ENCODE measurements at places on chromosomes 6 and 20.

- H3K27ac ChIP-seq = no peak overlapping the region
- no peak overlapping the region for H3K4me3 ChIP-seq
- H3K36me3 ChIP-seq = no peaks in the 10 kb centered on the region
- H3K4me1 ChIP-seq = peaks cover 11% of the 10 kb centered on the region
These were observed 17.1 kb downstream of the VPS52 start for GRCh38 chr6:33254591-33254990.

DNA sequence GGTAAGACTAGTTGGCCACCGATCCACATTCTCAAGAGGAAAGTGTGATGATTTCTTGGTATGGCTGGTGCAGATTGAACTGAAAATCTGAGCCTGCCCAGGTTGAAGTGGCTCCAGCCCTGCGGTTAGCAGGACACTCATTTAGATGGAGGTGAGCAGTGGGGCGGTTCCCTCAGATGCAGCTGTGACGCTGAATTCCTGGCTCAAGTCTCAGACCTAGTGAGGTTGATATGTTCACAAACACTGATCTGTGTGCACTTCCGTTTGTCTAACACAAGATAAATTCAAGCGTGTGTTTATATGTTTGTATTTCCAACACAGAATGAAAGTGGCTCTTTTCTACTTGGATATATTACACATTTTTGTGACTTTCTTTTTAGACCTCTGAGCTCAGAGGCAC lies 83.4 kb upstream of the FRMD1 start:
- no peaks in the 10 kb centered on the region for H3K4me1 ChIP-seq
- DNase-seq = no peak
- H3K27ac ChIP-seq = no peak overlapping the region

DNA sequence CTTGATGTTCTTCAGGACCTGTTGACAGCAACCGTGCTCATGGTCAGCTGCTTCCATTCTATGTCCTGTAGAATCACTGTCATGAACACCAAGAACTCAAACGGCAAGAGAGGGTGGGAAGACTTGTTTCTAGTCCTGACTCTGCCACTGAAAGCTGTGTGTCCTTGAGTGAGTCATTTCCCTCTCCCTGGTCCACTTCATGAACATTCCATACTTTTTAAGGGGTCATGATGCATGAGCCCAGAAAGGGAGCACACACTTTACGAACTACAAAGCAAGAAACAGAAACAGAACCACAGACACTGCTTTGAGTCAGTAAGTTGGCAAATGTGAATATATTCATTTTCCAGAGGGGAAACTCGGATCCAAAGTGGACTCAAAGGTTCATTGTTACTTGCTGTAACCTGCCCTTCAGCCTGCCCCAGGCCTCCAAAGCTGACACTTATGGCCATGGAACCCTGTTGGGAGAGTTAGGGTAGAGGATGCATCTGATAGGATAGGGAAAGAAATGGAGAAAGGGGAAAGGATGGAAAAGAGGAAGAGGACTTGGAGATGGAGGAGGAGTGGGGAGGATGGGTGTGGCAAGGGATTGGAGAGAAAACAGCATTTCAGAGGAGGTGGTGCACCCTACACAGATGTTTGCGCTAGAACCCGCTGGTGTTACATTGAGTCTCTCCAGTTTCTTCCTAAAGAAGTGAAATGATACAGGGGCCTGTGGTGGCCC lies 129.8 kb downstream of the FOXO3 start:
- H3K4me1 ChIP-seq = peaks cover 24% of the 10 kb centered on the region
- no peaks in the 10 kb centered on the region for H3K27me3 ChIP-seq
- H3K36me3 ChIP-seq = no peaks in the 10 kb centered on the region
- no peak for DNase-seq
- H3K4me3 ChIP-seq = no peak overlapping the region

DNA sequence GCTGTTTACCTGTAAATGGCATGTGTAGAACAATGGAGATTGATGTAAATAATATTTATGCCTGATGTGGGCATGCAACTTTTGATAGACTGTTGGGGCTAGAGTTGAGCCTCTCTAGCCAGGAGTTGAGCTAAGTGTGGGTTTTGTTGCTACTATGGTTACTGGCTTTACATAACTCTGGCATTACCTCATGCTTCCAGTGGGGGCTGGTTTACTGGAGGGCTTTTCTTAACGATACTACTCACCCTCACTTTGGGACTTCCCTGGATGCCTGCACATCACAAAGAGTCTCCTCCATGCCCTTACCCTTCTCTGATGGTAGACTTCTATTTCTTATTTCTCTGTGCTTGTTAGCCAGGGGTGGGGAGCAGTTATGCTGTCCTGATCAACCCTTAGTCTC lies 524.6 kb upstream of the CDH4 start:
- no peaks in the 10 kb centered on the region for H3K27me3 ChIP-seq
- no peak for DNase-seq
- H3K27ac ChIP-seq = no peak overlapping the region
- no peaks in the 10 kb centered on the region for H3K4me1 ChIP-seq
- H3K4me3 ChIP-seq = no peak overlapping the region
- H3K36me3 ChIP-seq = no peaks in the 10 kb centered on the region

- peaks cover 4% of the 10 kb centered on the region for H3K36me3 ChIP-seq
- H3K27me3 ChIP-seq = no peaks in the 10 kb centered on the region
- peak; percentile 93 for DNase-seq
- peaks cover 70% of the 10 kb centered on the region for H3K4me1 ChIP-seq
- peak overlapping the region; percentile 78 for H3K4me3 ChIP-seq
- H3K27ac ChIP-seq = peak overlapping the region; percentile 99
These were observed 1.0 kb upstream of the DDAH2 start for GRCh38 chr6:31729979-31730630.

DNA sequence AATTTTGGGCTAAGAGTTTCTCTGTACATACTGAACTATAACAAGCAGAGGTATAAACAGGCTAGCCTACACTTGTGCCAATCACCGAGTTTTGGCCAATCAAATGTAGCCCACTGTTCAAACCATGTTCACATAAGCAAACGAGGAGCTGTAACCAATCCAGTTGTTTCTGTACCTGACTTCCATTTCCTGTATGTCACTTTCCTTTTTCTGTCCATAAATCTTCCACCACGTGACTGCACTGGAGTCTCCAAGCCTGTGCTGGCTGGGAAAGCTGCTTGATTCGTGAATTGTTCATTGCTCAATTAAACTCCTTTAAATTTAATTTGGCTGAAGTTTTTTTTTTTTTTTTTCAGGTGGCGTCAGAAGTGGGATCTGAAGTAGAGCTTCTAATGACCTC lies 332.9 kb downstream of the RNF144B start:
- H3K27me3 ChIP-seq = no peaks in the 10 kb centered on the region
- H3K4me1 ChIP-seq = no peaks in the 10 kb centered on the region
- no peak overlapping the region for H3K27ac ChIP-seq
- H3K4me3 ChIP-seq = no peak overlapping the region
- H3K36me3 ChIP-seq = no peaks in the 10 kb centered on the region

GRCh38 chr6:36327919-36328236 lies 8.8 kb downstream of the BNIP5 start:
- H3K36me3 ChIP-seq = no peaks in the 10 kb centered on the region
- no peak overlapping the region for H3K27ac ChIP-seq
- no peaks in the 10 kb centered on the region for H3K27me3 ChIP-seq

DNA sequence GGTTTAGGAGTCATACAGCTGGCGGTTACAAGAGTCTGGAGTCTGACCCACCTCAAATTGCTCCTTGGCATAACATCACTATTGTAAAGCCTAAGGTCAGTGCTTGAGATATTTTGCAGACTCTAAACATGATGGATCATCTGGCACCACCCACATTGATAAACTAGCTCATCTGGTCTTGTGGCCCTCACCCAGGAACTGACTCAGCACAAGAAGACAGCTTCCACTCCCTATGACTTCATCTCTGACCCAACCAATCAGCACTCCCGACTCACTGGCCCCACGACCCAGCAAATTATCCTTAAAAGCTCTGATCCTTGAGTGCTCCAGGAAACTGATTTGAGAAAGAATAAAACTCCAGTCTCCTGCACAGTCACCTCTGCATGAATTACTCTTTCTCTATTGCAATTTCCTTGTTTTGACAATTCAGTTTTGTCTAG lies 115.9 kb downstream of the CD24 start:
- H3K4me1 ChIP-seq = no peaks in the 10 kb centered on the region
- DNase-seq = no peak
- no peak overlapping the region for H3K27ac ChIP-seq
- H3K4me3 ChIP-seq = no peak overlapping the region
- H3K36me3 ChIP-seq = no peaks in the 10 kb centered on the region

GRCh38 chr6:148269386-148269785 lies 73.3 kb upstream of the SASH1 start:
- no peaks in the 10 kb centered on the region for H3K36me3 ChIP-seq
- H3K4me3 ChIP-seq = no peak overlapping the region
- H3K27ac ChIP-seq = no peak overlapping the region
- H3K4me1 ChIP-seq = no peaks in the 10 kb centered on the region
- no peak for DNase-seq
- no peaks in the 10 kb centered on the region for H3K27me3 ChIP-seq

GRCh38 chr6:110703010-110703905 lies 112.0 kb downstream of the CDK19 start:
- no peaks in the 10 kb centered on the region for H3K27me3 ChIP-seq
- no peaks in the 10 kb centered on the region for H3K4me1 ChIP-seq
- no peak overlapping the region for H3K27ac ChIP-seq
- H3K4me3 ChIP-seq = no peak overlapping the region

- H3K36me3 ChIP-seq = no peaks in the 10 kb centered on the region
- no peak overlapping the region for H3K4me3 ChIP-seq
- H3K27me3 ChIP-seq = no peaks in the 10 kb centered on the region
- no peak overlapping the region for H3K27ac ChIP-seq
- DNase-seq = no peak
These were observed 23.3 kb downstream of the MAP7 start for GRCh38 chr6:136526937-136527336.

DNA sequence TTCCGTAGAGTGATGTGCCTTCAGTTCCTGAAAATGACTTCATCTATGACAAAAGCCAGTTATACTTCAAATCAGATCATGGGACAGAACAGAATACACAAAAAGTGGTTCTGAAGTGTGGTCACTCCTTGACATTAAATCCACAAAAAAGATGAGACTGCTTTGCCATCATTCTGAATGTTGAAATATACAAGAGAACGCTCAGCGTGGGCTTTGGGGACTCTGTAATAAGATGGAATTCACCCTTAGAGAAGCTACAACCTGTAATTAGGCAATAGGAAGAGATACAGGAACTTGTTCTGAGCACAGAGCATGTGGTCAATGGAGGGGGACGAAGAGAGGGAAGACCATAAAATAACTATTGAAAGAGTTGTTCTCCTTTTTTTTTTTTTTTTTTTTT lies 184.3 kb downstream of the CARMIL1 start:
- H3K27ac ChIP-seq = no peak overlapping the region
- no peaks in the 10 kb centered on the region for H3K36me3 ChIP-seq
- H3K27me3 ChIP-seq = no peaks in the 10 kb centered on the region
- H3K4me1 ChIP-seq = no peaks in the 10 kb centered on the region
- H3K4me3 ChIP-seq = no peak overlapping the region

- H3K27ac ChIP-seq = no peak overlapping the region
- no peak for DNase-seq
- H3K36me3 ChIP-seq = no peaks in the 10 kb centered on the region
- H3K4me3 ChIP-seq = no peak overlapping the region
- no peaks in the 10 kb centered on the region for H3K27me3 ChIP-seq
- H3K4me1 ChIP-seq = no peaks in the 10 kb centered on the region
These were observed 152.3 kb downstream of the EDN1 start for GRCh38 chr6:12442455-12442854.

DNA sequence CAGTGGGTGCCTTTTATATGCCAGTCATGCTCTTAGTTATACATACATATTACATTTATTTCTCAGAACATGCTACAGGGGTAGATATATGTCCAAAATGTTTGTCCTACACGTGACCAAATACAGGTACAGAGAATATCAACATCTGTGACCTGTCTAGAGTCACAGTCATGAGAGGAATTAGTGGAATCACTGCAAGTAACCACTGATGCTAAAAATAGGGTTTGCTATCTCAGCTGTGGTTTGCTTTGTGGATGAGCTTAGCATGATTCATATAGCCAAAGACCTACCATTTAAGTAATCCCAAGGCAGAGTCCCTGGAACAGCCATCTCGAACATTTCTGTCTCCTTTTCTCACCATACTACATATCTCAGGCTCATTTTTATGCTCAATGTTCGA lies 32.3 kb downstream of the GSTA3 start:
- DNase-seq = no peak
- H3K4me3 ChIP-seq = no peak overlapping the region
- H3K36me3 ChIP-seq = no peaks in the 10 kb centered on the region
- H3K27me3 ChIP-seq = no peaks in the 10 kb centered on the region
- H3K4me1 ChIP-seq = peaks cover 5% of the 10 kb centered on the region
- no peak overlapping the region for H3K27ac ChIP-seq

All from tibial nerve (tissue), 4 donors.